ENCODE measurements at places on chromosomes 1 and 21. TPM values are rescaled to one million over a fixed set of nuclear protein-coding genes. Genes with fewer than 3 reads are reported as not detected.

DNA sequence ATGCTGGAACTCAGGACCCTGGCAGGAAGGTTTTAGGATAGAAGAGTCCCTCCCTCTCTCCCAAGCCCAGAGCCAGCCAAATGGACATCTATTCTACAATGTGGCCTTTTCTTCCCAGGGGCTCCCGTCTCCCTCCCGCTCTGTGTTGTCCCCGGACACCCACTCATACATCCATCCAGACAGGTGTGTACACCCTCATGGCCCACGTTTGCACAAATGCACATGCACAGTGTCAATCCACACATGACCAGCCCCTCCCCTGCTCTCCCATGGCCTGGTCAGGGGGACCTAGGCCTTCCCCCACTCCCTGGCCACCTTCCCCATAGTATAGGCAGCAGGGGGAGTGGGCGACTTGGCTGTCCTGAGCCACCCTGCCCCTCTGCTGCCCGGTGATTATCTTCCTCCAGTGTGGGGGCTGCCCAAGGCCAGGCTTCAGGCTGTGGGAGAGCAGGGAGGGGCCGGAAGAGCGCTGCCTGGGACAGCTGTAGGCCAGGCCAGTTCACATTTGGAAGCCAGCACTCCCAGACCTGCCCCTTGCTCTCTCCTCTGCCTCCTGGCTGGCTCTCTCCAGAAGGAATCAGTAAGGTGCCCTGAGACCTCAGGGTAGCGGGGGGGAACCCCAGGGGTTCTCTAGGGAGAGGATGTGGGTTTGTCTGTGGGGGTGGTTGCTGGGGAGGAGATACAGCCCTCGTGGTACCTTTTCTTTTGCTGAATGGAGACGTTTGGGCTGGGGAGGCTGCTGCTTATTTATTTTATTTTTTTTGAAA lies 4.1 kb upstream of the PTPN7 start:
- DNase-seq: no peak

DNA sequence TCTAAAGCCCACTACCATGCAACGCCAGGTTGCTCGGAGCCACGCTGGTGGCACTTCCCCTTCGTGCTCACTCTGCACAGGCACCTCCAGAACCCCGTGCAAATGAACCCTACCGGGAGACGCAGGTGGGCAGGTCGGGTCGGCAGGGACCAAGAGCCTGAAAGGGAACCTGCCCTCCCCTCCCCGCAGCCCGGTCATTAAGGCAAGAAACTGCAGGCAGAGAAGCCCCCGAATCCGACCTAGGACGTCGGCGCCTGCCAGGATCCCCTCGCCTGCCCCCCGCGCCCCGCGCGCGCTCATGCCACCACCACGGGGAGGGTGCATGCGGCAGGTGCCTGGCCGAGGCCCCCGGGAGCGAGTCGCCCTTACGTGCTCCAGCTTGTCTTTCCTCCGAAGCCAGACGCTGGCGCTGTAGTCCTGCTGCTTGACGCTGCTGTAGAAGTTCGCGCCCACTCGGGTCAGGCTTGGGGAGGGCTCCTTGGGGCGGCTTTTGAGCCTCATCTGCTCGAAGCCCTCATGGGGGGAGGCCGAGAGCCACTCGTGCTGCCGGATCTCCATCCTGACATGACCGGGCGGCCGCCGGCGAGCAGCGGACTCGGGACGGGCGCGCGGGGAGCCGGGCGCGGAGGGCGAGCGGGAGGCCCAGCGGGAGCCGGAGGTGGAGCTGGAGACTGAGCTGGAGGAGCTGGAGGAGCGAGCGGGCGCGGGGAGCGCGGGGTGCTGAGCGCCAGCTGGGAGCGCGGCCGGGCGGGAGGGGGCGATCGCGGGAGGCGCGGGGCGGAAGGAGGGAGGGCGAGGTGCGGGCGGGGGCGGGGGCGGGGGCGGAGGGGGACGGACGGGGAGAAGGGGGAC lies 552 bp downstream of the PLD5 start:
- no peak for DNase-seq

DNA sequence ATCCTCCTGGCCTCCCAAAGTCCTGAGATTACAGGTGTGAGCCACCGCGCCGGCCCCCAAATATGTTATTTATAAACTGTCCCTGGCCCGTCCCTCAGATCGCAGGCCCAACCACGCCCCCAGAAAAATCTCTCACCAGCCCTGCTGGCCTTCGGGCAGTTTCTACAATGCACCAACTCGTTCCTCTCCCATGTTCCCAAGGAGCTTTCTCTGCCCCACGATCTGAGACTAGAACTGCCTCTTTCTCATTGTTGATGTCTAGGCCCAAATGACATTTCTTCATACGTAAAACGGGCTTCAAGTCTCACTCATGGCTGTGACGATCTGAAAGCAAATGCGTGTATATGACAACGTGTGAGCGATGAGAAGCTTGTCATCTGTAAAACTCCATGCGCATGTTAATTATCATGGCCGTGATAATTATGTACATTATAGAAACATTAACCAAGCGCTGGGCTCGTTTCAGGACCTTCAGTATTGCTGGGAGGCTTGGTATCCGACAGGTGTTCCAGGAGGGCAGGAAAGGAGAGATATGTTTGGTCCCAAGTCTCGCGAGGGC lies 748 bp upstream of the NIPAL3 start:
- no peak for DNase-seq

DNA sequence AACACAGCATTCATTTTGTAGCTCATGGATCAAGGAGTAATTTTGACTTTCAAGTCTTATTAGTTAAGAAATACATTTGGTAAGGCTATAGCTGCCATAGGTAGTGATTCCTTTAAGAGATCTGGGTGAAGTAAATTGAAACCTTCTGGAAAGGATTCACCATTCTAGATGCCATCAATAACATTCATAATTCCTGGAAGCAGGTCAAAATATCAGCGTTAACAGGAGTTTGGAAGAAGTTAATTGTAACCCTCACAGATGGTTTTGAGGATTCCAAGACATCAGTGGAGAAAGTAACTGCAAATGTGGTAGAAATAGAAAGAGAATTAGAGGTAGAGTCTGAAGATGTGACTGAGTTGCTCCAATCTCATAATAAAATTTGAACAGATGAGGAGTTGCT lies 216.6 kb downstream of the GREM2 start:
- DNase-seq: no peak

GRCh38 chr1:162134646-162135045 lies 65.2 kb downstream of the NOS1AP start:
- no peak for DNase-seq

DNA sequence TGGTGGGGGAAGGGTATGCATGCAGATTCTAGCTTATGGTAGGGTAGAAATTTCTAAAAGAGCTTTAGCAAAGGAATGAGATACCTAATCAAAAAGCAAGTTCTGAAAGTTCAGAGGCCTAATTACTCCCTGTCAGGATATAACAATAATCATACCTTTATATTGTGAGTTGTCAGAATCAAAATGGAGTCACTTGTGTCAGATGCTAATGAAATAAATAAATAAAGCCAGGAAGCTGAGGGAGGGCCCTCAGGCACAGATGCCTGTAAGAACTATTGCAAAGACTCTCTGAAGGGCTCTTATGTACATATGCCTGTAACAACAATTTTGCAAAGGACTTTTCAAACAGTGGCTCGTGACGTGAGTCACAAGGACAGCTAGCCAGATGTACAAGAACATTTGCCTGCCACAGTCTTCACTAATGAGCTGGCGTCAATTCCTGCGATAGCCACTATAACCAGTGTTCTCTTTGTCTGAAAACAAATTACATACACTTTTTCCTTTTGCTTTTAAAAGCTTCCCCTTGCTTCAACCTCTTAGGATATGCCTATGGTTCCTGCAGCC lies 27.4 kb upstream of the DNASE2B start:
- DNase-seq: no peak

DNA sequence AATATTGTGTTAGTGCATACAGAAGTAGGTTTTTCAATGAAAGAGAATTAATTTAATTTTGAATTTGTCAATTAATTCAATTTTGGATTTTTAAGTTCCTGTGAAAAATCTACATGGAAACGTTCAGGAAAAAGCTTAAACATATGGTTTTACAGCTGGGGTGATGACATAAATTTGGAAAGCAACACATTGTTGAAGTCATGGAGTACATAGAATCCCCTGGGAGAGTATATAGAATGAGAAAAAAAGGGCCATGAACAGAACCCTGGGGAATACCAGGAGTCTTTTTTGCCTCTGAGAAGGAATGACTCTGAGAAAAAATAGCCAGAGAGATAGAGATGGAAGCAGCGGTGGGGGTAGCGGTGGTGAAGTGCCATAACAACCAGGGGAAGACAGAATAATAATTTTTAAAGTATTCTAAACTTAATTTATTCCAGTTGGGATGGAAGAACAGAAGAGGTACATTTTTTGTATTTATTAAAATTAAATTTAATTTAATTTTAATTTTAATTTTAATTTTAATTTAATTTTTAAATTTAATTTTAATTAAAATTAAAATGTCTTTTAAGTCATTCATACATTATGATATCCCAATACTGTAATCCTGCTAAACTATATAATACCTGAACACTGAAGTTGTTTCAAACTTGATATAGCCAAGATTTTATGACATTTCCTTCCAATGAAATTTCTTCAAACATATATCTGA lies 48.9 kb downstream of the NME7 start:
- DNase-seq: no peak

- no peak for DNase-seq
These were observed 169.4 kb downstream of the NEK7 start for GRCh38 chr1:198326232-198326631.

GRCh38 chr21:45164124-45164511 lies 89.7 kb downstream of the ADARB1 start:
- DNase-seq: peak; percentile 74

DNA sequence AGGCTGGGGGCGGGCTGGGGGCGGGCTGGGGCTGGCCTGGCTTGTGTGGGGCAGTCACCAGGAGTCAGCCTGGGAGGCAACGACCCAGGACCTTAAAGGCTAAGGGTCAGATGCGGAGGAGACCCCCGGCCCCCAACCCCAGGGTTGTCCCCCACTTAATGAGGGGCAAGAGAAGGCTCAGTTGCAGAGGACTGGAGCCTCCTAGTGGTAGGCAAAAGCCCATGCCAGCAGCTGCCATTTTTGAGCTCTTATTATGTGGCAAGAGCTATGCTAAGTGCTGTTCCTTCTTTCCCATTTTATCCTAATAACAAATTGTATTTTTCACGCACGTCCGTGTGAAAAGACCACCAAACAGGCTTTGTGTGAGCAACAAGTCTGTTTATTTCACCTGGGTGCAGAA lies 8.0 kb downstream of the KIAA1614 start:
- no peak for DNase-seq

- DNase-seq: peak; percentile 71
These were observed 9.5 kb downstream of the RNU1-2 start for GRCh38 chr1:16905110-16905867.

GRCh38 chr1:3127738-3128137 lies 58.7 kb downstream of the PRDM16 start:
- no peak for DNase-seq

GRCh38 chr1:4087530-4088420 lies 187.7 kb upstream of the C1orf174 start:
- peak; percentile 33 for DNase-seq

DNA sequence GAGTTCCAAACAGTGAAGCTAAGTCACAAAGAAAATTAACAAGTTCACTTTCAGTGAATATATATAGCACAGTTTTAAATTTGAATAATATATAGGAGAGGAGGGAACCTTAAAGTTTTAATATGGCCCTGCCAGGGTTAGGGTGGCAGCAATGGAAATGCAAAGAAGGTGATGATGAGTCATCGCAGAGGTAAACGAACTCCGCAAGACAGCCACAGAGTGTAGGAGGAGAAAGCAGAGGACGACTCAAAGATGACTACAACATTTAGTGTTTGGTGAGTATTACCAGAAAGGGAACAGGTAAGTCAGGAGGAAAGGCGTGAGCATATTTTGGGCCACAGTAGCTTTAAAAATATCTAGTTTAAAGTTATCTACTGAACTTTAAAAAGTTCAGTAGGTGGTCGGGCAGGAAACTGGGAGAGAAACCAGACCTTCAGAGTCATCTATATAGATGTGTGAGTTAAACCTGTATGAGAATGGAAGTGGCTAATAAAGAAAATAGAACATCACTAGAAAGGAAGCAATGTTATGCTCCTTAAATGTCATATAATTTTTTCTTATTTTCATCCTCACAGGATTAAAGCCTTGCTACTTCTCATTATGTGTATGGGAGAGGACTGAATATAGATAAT lies 75.7 kb downstream of the UCHL5 start:
- no peak for DNase-seq

- DNase-seq: no peak
These were observed 23.2 kb downstream of the NUAK2 start for GRCh38 chr1:205298191-205298994.

GRCh38 chr1:9406111-9406510 lies 113.4 kb downstream of the SPSB1 start:
- no peak for DNase-seq

GRCh38 chr1:37708471-37708870 lies 16.2 kb downstream of the CDCA8 start:
- DNase-seq: no peak

DNA sequence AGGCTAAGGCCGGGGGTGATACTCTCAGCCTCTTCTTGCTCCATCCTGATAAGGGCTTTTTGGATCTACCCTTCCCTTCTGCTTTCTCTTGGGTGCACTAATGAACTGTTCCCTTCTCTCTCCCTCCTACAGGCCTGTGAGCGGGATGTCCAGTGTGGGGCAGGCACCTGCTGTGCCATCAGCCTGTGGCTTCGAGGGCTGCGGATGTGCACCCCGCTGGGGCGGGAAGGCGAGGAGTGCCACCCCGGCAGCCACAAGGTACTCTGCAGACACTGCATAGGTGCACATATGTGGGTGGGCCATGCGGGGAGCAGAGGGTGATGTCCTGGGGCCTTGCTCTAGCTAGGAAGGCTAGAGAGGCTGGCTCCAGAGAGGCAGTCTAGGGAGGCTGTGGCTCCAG lies 2.9 kb downstream of the PROK1 start:
- no peak for DNase-seq

DNA sequence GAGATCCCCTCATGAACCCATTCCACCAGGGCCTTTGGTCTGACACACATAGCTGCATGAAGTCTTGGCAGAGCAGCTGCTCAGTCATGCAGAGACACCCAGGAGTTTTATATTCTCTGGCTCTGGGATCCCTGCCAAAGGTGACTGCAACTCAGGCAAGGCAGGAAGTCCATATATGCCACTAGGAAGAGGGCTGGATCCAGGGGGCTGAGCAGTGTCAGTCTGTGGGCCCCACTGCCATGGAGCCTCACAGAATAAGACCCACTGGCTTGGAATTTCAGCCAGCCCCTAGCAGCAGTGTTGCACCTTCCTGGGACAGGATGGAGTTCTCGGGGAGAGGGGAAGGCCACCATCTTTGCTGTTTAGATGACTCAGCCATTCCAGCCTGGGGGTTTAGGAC lies 199.7 kb downstream of the TBX15 start:
- DNase-seq: no peak

Gene DEPDC1
- not detected for total RNA-seq

Gene TSPAN2
- 102 TPM for total RNA-seq

Gene TMEM9
- total RNA-seq: 56.2 TPM

Gene NUAK2
- 1.5 TPM for total RNA-seq

Gene LCE1E
- not detected for total RNA-seq

Gene PPFIA4
- 1.4 TPM for total RNA-seq

Gene CFHR1
- 0.36 TPM for total RNA-seq

Gene ASCL5
- total RNA-seq: not detected

Gene VANGL1
- total RNA-seq: 7.3 TPM

Gene SETDB1
- total RNA-seq: 27.4 TPM

Gene FNDC10
- total RNA-seq: 1.1 TPM
